ENCODE measurements at places on chromosomes 2 and 18. TPM values are rescaled to one million over a fixed set of nuclear protein-coding genes. Genes with fewer than 3 reads are reported as not detected.

DNA sequence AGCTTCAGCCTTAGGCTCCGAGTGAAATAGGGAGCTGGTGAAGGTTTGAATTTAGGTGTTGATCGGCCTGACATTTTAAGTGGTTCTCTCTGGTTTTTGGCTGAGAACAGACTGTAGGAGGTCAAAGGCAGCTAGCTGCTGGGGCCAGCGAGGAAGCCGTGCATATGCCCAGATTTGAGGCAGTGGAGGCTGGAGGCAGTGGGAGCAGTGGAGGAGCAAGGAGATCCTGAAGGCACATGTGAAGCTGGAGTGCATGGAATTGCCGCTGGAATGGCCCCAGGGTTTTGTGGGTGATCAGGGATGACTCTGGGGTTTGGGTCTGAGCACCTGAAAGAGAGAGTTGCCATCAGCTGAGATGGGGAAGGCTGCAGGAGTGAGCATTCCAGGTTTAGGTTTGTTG, 25.1 kb downstream of the STEAP3 start:
- no peak for DNase-seq

DNA sequence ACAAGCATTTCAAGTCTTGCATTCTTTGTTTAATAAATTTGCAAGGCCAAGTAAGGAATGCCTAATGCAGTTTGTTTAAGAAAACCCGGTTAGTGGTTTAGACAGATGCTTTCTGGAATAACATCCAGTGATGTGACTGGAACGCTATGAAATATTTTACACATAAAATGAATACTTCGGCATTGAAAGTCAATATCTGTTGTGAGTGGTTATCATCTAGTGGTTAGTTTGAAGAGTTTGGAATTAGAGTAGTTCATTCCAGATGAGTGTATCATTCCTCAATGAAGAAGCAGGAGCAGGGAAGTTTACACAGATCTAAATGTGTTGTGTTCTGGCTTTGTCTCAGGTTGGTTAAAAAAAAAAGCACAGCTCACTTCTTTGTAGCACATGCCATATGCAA, 608.0 kb upstream of the PIK3C3 start:
- DNase-seq = no peak

DNA sequence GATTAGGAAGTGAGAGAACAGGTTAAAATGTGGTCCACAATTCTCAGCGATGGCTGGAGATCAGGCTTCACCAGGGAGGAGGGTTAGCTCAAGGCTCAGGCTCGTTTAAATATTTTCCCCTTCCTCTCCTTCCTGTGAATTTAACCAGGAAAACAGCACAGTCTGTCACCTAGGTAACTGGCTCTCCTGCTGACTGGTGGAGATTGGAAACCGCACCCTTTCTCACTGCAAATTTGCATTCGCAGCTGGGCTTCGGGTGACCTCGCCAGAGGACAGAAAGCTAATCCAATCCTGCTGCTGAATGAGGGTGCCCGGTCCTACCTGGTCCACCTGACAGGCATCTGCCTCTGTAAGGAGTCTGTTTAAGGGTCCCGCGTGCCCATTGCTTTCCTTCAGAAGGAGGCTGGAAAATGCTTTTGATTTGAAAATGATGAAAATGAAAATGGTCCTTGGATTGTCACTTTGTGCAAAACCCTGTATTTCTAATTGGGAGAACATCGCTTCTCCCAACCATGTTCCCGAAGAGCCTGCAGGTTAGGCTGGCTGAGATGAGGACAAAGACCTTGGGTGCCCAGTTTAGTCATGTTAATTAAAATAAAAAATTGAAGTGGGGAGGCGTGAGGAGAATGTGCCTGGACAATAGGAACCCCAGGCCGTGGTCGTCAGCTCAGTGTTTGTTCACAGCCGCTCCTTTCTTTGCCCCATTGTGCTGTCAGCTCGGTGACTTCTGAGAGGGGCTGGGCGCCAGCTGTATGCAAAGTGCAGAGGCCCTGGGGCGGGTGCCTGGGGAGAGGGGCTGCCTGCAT, 43.4 kb upstream of the MTCL1 start:
- no peak for DNase-seq

DNA sequence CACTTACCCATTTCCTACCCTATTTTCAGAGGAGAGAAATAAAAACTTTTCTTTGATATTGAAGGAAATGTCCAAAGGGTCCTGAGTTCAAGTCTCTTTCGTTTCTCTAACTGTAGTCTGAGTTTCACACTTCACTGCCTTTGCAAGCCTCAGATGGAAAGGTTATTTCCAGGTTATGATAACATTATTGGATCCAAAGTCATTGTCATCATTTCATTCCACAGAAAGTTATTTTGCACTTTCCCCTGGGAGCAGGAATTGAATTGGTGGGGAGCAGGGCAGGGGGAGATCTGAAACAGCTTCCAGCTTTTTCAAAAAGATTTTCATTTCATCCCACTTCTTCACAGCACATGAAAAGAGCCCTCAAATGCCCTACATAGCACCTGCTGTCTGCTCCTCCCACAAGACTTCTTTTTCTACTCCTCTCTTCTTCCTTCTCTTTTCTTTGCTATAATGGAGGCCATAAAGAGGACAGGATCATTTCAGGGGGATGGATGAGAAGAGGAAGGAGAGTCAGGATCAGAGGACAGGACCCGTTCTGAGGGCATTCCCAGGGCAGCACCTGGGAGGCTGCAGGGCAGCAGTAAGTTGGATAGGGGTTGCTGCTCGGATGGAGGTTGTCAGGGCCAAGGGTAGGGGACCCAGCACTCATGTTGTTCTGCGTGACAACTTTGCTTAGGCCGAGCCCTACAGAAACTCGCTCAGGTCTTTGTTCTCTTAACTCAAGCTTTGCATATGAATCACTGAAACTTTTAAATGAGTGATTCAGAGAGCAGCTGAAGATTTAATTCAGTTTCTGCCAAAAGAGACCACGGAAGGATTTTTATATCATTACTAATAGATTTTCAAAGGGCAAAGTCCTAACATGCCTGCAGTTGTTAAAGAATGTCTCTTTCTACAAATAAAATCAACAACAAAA, 11.4 kb upstream of the GALNT5 start:
- peak; percentile 38 for DNase-seq

GRCh38 chr2:66925128-66925527, 472.0 kb upstream of the ETAA1 start:
- DNase-seq = peak; percentile 81

DNA sequence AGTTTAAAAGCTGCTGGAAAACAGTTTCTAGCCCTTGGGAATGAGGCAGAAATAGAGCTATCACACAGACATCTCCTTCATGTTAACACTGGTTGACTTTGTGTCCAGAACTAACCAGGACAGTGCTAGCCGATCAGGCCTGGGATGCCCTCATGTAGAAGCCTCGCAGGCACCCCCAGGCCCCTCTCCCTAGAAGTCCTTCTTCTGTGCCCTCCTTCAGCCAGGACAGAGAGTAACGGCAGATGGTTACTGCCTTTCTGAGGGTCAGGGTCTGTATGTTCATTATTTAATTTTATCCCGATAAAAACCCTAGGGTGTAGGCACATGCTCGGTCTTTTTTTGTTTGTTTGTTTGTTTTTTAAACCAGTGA, 10.7 kb upstream of the RPL31 start:
- no peak for DNase-seq

Gene CEP76
- 15.1 TPM for total RNA-seq

DNA sequence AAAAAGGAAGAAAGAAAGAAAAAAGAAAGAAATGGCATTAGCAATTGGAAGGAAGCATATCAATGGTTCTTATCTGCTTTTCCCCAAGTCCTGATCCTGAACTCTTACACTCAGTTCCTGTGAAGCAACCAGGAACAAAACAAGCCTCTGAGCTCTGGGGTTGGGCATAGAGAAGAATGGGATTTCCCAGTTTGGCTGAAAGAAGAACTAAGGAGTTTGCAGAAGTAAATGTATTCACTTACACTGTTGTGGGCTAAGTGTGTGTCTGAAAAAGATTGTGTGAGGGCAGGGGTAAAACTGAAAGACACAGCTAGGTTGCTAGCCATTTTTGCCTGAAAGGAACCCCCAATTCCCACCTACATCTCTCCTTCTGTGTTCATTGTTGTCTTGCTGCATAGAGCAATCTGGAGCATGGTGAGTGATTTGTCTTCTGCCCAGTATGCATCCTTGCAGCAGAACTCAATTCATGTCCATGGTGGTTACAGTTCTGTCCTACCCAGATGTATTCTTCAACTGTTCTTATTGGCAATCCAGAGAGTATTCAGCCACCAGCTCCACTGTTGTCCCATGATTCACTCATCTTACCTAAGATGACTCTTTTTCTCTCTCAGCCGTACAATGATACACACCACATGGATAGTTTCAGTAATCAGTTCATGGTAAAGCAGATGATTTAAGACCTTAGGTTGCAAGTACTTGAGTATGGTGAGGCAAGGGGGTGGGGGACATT, 348.7 kb downstream of the ARHGAP15 start:
- DNase-seq = no peak
